ENCODE measurements at places on chromosomes 4 and X.

- DNase-seq = no peak
Measured at GRCh38 chr4:98945297-98945850, 16.4 kb upstream of the EIF4E start.

DNA sequence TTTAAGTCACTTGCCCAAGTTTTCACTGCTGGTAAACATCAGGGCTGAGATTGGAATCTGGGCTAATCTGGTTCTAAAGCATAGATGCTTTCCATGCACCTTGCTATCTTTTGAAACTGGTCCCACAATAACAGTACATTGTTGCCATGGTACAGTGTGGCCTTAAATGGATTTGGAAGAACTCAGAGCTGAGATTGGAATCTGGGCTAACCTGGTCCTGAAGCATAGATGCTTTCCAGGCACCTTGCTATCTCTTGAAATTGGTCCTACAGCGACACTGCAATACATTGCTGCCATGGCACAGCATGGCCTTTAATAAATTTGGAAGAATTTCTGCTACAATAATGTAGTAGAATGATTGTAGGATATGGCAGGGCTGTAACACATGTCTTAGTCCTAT lies 28.6 kb downstream of the DAPP1 start:
- no peak for DNase-seq

GRCh38 chr4:185817403-185817818 lies 5.4 kb upstream of the SORBS2 start:
- DNase-seq = no peak

GRCh38 chr4:7962609-7963508 lies 23.2 kb upstream of the AFAP1 start:
- no peak for DNase-seq

DNA sequence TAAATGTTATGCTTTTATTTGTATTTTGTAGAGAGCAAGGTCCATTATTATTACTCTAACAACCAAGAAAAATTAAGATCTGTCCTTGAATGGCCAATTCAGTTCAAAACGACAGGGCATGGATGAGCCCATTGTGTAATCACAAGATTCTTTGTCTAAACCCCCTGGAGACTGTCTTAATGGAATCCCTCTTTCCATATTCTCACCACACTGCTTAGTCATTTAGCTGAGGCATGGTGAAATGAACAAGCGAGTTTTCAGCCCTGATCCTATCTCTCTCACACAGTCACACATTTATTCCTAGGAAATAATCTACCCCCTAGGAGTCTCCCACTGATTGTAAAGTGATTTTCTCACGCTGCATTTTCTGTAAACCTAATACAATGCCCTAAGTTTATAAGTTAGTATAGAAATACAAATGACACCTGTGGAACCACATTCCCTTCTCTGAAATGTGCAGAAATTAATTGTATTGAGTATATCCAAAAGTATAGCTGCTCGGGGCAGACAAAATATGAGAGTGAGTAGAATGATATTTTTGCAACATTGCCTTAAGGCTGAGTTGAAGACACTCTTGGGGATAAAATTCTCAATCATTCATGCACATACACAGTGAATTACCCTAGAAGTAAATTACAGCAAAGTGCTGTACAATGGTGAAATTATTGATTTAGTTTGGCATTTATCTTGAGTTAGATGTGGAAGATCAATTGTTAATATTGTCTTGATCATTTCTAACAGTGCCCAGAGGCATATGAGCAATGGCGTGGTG lies 119.7 kb upstream of the PCDH7 start:
- no peak for DNase-seq
